ENCODE measurements at places on chromosomes 13 and 19. TPM values are rescaled to one million over a fixed set of nuclear protein-coding genes. Genes with fewer than 3 reads are reported as not detected.

MYO16 gene
- 12.0 TPM for total RNA-seq

ERICH4 gene
- not detected for total RNA-seq

MADCAM1 gene
- 1.5 TPM for total RNA-seq

ZNF132 gene
- 11.7 TPM for total RNA-seq

PEAK3 gene
- 0.11 TPM for total RNA-seq

ZNF208 gene
- 13.0 TPM for total RNA-seq

PLA2G4C gene
- total RNA-seq: 10.7 TPM

ZNF235 gene
- 13.0 TPM for total RNA-seq

EPSTI1 gene
- 17.1 TPM for total RNA-seq

EBI3 gene
- total RNA-seq: not detected

B3GLCT gene
- total RNA-seq: 5.2 TPM

SAMD4B gene
- total RNA-seq: 65.0 TPM

ARRDC5 gene
- total RNA-seq: 9.1 TPM

KIRREL2 gene
- total RNA-seq: not detected

ZNF552 gene
- total RNA-seq: 17.9 TPM

TRPM4 gene
- not detected for total RNA-seq

GAPDHS gene
- not detected for total RNA-seq

ZNF442 gene
- total RNA-seq: 3.8 TPM

ZNF563 gene
- 15.0 TPM for total RNA-seq
